ENCODE measurements at places on chromosomes 2 and 18.

DNA sequence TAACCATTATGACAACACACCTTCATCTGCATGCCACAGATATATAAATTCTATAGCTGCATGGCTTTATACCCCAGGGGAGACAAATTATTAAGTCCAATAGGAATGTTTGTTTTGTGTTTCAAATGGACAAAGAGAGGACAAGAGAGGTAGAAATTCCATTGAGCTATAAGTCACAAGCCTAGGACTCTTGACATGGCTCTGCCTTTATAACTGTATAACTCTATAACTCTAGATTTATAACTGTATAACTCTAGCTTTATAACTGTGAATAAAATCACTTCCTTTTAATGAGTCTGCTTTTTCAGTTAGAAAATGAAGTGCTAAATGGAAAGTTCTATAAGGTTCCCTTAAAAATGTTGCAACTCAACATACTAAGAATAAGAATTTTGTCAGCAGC lies 106.4 kb downstream of the SCN9A start:
- DNase-seq = no peak

DNA sequence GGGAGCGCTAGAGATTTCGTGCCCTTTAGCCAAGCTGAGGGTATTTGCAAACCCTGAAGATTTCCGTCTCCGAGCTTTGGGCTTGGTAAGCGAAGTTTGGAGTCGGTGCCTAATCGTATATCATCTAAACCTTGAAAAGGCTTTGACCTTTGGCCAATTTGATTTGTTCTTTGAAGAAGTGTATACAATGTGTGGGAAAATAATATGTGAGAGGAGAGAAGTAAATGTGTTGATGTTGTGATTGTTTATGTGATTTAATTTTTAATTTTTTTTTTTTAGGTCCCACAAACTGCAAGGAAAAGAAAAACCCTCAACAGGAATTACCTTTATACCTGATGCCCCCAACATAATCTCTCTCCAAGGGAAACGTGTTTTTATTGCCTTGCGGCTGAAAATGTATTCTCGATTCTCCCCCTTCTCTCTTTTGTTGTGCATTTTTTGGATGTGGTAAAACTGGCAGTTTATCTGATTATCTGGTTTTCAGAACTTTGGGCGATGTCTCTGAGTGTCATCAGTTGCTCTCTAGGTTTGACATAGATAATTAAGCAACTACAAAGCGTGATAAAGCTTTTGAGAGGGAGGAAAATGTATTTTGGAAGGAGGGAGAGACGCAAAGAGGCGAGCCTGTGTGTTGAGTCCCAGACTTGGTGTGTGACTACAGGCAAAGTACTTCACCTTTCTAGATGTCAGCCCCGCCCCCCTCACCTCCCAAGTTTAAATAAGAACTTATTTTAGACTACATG lies 912 bp upstream of the FBXO11 start:
- no peak for DNase-seq

DNA sequence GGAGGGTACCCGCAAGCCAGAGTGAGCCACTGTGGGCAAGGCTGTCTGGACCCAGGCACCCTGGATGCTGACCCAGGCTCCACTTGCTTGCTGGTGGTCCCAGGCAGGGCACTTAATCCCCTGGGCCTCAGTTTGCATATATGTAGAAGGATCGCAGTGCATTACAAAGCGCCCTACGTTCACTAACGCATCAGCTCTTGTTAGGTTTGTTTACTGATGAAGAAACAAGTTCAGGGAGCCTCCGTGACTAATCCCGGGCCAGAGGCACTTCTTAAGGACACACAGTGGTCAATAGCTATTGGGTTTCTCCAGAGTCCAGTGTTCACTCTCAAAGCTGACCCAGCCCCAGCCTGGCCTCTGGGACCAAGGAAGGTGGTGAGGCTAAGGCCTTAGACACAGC lies 70.2 kb downstream of the LBH start:
- no peak for DNase-seq

DNA sequence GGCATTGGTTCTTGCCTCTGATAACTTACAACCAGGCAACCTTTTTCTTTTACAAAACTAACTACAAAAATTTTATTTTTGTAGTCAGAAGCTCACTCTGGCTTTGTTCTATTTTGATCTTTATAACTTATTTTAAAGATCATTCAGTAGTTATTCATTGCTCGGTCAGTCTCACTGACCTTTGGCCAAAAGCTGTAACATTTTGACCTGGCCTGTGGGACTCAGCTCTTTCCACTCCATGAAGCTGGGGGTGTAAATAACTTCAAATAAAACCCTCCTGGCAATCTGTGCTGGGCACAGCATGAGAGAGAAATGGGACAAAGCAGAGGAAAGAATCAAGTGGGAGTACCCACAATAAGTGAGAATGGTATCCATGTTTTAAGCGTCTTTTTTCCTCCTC lies 380.7 kb downstream of the SETBP1 start:
- DNase-seq = no peak
